ENCODE measurements at places on chromosomes 4 and X.

GRCh38 chrX:115494161-115494560 lies 66.8 kb upstream of the PLS3 start:
- no peak for DNase-seq

- no peak for DNase-seq
Observed at GRCh38 chr4:150366487-150366999, 215.4 kb upstream of the MAB21L2 start.

GRCh38 chr4:187178587-187178986 lies 454.9 kb upstream of the FAT1 start:
- no peak for DNase-seq

GRCh38 chrX:53093177-53093655 lies 726 bp upstream of the KANTR start:
- DNase-seq, result peak; percentile 85

GRCh38 chrX:41971346-41971745 lies 48.0 kb upstream of the CASK start:
- DNase-seq, result no peak

Measured in epithelial cell of esophagus (primary cell).